Metanephros (tissue), 2 donors: ENCODE measurements at places on chromosomes 5 and 9. TPM values are rescaled to one million over a fixed set of nuclear protein-coding genes. Genes with fewer than 3 reads are reported as not detected.

OTP gene
- not detected for total RNA-seq

SPINK4 gene
- not detected for total RNA-seq

EGFL7 gene
- 131 TPM for total RNA-seq

IFNA16 gene
- not detected for total RNA-seq

AOPEP gene
- total RNA-seq, result 133 TPM

SLC25A2 gene
- 0.35 TPM for total RNA-seq

OLFM1 gene
- 5.1 TPM for total RNA-seq

GRIA1 gene
- 1.8 TPM for total RNA-seq

PDCD1LG2 gene
- 0.64 TPM for total RNA-seq

DCANP1 gene
- not detected for total RNA-seq

YTHDC2 gene
- total RNA-seq, result 43.4 TPM

ITGA2 gene
- 25.0 TPM for total RNA-seq

FOXI1 gene
- total RNA-seq, result 3.8 TPM

IL5 gene
- not detected for total RNA-seq

TMC1 gene
- 0.41 TPM for total RNA-seq

FOXD4L6 gene
- not detected for total RNA-seq

SEC24A gene
- 18.9 TPM for total RNA-seq

CDKN2A gene
- total RNA-seq, result 0.12 TPM

PCDHB3 gene
- total RNA-seq, result 5.3 TPM

ZER1 gene
- total RNA-seq, result 49.2 TPM

TOR1A gene
- 29.4 TPM for total RNA-seq

PRELID2 gene
- total RNA-seq, result 40.2 TPM

LHX6 gene
- total RNA-seq, result 3.0 TPM

OR1Q1 gene
- not detected for total RNA-seq

PCDHAC1 gene
- total RNA-seq, result 1.2 TPM

RAI14 gene
- total RNA-seq, result 59.8 TPM

GCNT4 gene
- total RNA-seq, result 7.8 TPM

CARD9 gene
- 5.7 TPM for total RNA-seq
